ENCODE measurements at places on chromosomes 6 and 20.

DNA sequence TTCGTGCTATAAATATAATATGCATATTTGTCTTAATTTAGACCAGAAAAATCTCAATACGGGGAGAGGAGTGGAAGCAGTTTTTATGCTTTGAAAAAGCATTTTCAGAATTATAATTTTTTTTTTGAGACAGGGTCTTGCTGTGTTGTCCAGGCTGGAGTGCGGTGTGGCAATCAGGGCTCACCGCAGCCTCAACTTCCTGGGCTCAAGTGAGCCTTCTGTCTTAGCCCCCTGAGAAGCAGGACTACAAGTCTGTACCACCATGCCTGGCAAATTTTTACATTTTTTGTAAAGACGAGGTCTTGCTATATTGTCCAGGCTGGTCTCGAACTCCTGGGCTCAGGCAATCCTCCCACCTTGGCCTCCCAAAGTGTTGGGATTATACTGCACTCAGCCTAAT is 197.2 kb downstream of the FOXC1 start:
- no peak for DNase-seq

DNA sequence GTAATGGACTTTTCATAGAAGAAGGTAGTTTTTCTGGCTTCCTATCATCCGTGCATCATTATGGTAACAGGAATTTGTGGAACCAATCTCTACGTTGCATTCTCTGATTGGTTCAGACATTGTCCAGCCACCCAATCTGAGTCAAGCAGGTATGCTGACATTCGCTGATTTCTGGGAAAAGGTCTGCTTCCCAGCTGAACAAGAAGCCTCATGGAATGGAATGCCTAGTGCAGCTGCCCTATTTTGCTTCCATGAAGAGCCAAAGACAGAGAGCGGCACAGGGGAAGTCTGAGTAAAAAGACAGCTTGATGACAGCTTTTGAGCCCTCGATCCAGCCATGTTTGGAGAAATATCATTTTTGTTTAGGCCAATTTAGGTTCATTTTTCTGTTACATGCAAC is 38.5 kb upstream of the TXLNB start:
- DNase-seq, result no peak

GRCh38 chr20:45101333-45101850 is 465 bp upstream of the KCNS1 start:
- DNase-seq, result no peak

GRCh38 chr6:136968837-136969236 is 46.7 kb downstream of the SLC35D3 start:
- no peak for DNase-seq

DNA sequence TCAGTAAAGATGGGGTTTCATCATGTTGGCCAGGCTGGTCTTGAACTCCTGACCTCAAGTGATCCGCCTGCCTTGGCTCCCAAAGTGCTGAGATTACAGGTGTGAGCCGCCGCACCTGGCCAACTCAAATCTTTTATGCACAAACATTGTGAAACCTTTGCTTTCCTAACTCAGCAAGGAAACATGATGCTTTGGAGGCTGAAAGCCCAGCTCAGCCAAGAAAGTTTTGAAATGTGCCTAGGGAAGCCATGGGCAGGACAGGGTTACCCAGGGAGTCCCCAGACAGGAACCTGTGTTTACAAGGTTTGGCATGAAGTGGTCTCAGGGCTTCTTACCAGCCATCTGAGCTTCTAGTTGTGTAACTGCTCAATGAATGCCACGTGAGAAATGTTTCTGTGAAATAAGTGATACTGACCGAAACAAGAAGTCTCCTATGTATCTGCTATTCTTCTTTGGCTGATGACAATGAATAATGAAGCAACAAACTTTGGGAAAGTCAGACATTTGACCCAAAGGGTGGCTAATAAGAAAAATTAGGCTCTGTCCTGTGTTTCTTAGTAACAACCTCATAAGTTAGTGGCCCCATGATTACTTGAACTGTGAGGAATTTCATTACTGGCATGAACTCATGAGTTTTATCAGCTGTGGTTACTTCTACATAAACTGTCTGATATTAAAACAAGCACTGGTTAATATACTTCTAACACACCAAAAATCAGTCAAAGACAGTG is 163.5 kb downstream of the KIF6 start:
- no peak for DNase-seq

DNA sequence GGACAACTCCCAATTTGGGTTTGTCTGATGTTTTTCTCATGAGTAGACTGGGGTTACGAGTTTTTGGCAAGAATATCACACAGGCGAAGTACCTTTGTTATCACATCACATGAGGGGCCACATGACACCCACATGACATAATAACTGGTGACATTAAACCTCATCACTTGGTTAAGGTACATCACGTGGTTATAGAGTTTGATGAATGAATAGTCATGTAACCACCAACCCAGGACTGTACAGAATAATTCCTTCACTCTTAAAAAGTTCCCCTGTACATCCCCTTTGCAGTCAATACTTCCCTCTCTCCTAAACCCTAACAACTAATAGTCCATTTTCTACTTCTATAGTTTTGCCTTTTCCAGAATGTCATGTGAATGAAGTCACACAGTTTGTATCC is 83.4 kb downstream of the REV3L start:
- DNase-seq, result no peak

GRCh38 chr20:57809149-57809548 is 99.3 kb upstream of the PMEPA1 start:
- no peak for DNase-seq

GRCh38 chr6:135148889-135149288 is 32.2 kb upstream of the MYB start:
- no peak for DNase-seq

DNA sequence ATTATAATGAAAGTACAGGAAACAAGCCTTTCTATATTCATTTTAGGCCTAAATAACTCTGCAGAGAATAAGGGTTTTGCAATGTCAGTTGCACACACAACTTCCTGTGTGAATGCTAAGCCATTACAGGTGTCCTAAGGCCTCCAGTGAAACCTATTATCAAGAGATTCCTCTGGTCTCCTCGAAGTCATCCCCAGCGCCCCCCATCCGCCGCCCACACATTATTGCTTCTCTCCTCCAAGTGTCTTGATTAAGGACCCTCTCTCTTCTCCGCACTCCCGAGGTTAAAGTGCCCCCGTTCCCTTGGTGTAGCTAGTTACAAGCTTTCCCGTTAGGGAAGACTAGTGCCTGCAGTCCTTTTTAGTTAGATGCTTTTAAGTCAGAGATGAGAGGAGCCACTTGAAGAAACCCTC is 1.3 kb downstream of the HIVEP2 start:
- no peak for DNase-seq

GRCh38 chr6:40695114-40695513 is 108.0 kb upstream of the LRFN2 start:
- no peak for DNase-seq

DNA sequence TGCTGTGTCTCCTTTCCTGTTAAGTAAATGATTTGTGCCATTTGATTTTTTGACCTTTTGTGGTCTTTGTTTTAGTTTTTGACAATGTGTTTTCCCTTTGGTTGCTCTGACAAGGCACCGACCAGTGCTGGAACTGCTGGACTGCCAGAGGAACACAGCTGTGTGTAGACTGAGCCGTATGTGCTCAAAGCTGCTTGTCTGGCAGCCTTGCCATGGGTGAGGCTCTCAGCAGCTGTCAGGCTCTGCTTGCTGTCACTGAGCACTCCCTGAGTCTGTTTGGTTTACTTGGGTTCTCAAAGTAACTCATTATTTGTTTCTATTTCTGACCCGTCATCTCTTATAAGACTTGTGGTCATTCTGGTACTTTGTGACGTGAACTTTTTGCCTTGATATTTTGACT is 15.1 kb upstream of the SNRPB start:
- DNase-seq, result no peak

- DNase-seq, result peak; percentile 77
Measured at GRCh38 chr6:134723081-134723871, 226.6 kb downstream of the ALDH8A1 start.

DNA sequence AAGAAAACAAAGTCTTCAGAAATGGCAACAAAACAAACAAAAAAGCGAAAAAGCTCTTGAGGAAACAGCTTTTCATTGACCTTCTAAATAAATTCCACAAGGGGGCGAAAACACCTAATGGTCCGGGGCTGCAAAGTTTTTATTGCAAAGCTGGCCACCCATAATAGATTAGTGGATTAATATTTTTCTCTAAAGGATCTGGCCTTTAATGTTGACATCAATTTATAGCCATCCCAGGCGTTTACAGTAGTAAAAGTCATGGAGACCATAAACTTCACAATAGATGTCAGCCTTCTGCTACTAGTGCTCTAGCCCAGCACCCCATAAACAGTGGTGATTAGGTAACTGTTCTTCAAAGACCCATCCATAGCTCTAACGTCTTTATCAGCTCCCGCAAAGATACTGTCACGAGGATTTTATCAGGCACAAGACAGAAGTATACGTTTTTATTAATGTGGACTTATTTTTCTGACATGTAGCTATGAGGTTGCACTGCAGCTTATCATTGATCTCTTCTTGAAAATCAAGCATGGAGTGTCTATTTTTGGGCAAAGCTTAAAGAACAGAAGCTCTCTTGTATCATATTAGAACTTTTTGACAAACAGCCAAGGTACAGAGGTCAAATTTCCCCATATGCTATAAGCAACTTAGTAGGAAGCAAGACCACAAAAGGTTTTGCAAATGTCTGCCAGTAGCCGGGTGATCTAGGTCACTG is 4.7 kb downstream of the CITED2 start:
- peak; percentile 25 for DNase-seq

- DNase-seq, result peak; percentile 52
Measured at GRCh38 chr20:44765701-44766347, 20.2 kb downstream of the KCNK15 start.

GRCh38 chr20:46134716-46135115 is 16.6 kb downstream of the CD40 start:
- DNase-seq, result no peak

GRCh38 chr6:54234539-54234938 is 73.7 kb upstream of the TINAG start:
- DNase-seq, result no peak

- no peak for DNase-seq
Measured at GRCh38 chr20:21559305-21559704, 45.4 kb upstream of the NKX2-2 start.

- DNase-seq, result no peak
Measured at GRCh38 chr6:23173234-23173633, 603.9 kb downstream of the HDGFL1 start.

- peak; percentile 10 for DNase-seq
Measured at GRCh38 chr6:1792989-1793388, 183.3 kb downstream of the FOXC1 start.

DNA sequence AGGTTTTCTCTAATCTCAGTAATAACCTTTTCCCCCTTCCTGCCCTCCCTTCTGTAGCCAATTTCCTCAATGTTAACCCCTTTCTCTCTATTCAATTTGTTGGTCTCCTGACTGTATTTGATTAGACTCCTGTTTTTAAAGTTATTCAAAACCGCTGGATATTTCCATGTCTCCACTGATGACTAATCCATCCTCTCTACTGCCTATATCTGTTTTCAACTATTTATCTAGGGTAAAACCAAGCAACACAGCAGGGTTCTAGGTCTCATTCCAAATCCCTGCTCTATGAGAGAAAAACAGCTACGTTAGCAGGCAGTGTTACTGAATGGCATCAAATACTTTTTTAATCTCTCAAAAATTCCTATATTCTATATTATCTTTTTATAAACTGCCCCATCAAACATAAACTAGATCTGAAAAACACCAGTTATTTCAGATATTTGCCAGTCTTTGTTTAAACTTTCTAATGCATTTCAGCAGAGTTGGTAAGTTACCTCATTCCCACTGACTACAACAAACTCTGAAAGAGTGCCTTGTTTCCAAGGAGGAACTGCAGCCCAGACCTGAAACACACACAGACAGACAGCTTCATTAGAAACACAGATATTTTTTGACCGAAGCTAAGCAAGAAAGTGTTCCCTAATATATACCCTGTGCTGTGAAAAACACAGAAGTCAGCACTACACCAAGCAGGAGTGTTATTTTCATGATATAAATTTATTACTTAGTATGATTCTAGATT is 8.2 kb downstream of the RTN4IP1 start:
- no peak for DNase-seq

DNA sequence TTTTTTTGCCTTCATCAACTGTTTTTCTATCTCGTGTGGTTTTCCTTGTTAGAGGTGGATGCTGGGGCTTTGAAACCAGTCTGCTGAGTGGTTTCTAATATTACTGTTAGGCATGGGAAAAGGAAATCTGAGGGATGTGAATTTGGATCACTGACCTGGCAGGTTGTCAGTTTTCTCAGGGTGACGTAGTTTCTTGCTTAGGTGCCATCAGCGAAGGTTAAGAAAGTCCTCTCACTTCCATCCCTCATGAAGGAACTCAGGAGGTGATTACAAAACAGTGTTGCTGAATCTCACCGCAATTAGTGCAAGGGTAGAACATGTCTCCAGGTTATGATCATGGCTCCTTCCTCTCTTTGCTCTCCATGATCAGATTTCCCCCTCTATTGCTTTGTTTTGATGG is 135.9 kb downstream of the SOX4 start:
- no peak for DNase-seq

- DNase-seq, result no peak
Measured at GRCh38 chr6:11217360-11218101, 14.9 kb downstream of the NEDD9 start.

DNA sequence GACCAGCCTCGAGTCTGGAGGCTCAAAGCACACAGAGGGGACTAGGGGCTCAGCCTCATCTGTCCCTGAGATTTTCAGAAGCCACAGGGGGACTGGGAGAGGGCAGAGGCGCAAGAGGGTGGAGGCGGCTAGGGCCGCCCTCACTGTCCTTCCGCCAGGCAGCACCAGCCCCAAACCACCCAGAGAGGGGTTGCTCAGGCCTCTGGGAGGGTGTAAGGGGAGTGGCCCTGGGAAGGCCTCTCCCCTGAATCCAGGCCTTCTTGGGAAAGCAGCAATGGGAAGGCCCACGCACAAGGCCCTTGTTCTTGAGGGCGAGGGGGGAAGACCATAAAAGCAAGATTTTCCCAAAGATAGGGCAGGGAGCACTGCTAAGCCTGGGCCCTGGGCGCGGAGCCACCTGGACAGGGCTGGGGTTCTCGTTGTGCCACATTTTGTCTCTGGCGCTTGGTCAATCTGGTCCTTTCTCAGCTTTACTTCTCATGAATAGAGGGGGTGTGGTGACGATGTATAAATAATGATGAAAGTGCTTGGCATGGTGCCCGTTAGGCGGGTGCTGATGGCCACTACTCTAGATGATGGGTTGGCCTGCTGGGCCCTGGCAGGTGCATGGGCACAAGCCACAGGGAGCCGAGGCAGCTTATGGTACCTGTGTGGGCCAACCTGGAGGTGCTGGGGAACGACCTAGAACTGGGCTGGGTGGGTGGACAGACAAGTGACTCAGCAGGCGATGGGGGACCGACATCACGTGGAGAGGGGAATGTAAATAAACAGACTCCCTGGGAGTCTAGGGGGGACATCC is 4.8 kb downstream of the SAMD10 start:
- DNase-seq, result peak; percentile 99

DNA sequence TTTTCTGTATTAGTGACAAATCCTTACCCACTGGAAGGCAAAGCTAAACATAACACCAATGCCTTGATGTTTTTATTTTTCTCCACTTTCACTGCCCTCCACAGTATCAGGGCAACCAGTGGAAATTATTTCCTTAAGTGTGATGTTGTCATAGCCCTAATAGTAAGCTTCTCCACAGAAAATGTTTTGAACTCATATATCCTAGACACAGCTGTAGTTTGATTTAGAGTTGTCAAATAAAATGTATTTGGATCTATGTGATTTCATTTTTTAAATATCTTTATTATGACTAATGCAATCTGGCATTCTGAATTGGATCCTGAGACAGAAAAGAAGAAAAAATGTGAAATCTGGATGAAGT is 70.9 kb upstream of the UFL1 start:
- no peak for DNase-seq

- DNase-seq, result no peak
Measured at GRCh38 chr6:169935348-169935718, 183.9 kb downstream of the ERMARD start.

Data from NCI-H2081 (cell line).